ENCODE measurements at places on chromosomes 5 and 9.

- no peak for DNase-seq
Measured at GRCh38 chr9:84061613-84062193, 81.1 kb downstream of the RMI1 start.

DNA sequence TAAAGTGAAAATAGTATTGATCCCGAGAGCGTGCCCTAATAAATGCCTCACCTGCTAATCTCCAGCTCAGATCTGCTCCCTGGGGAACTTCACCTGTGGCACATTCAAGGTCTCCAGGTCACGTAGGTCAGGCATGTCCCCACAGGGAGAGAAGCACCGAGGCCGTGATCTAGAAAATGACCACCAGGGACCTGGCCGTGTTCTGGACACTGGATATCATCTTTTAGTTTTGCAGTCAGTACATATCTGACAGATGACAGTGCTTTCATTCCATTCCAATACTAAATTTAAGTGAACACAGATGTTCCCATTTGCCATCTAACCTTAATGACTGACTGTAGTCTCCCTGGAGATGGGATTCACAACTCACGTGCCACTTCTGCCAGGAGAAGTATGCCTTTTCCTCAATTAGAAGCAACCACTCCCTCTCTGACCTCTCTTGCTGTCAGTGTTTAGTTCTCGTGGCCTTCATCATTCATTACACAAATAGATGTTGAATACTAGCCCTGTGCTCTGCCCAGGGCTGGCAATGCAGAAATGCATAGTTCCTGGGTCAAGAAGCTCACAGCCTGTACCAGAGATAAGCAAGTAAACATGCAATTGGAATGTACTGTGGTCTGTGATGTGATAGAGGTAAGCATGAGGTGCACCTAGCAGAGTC, 276.5 kb downstream of the NTRK2 start:
- DNase-seq, result no peak

GRCh38 chr9:78930281-78930680, 633.4 kb downstream of the PSAT1 start:
- no peak for DNase-seq

DNA sequence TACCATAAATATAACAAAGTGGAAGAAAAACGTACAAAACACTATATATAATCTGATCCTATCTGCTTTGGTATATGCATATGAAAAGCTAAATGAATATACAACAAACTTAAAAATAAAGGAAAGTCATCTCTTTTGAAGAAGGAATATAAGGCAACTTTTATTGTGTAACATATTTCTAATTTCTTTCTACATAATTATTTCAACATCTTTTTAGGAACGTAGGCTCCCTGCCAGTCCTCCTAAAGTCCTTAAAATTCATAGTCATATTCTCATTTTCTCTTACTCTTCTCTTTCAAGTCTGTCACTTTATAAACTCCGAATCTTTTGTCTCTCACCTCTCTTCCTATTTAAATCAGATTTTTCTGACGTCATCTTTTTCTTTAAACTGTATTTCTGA, 9.6 kb downstream of the DEPDC1B start:
- DNase-seq, result no peak

GRCh38 chr5:43287493-43287892, 25.7 kb downstream of the HMGCS1 start:
- no peak for DNase-seq

Data from PC-9 (cell line).